ENCODE measurements at places on chromosomes 1 and 21. TPM values are rescaled to one million over a fixed set of nuclear protein-coding genes. Genes with fewer than 3 reads are reported as not detected.

The KDM5B gene
- 51.1 TPM for total RNA-seq

- no peaks in the 10 kb centered on the region for H3K36me3 ChIP-seq
- peak overlapping the region; percentile 26 for H3K27ac ChIP-seq
- no peaks in the 10 kb centered on the region for H3K27me3 ChIP-seq
- peaks cover 5% of the 10 kb centered on the region for H3K4me1 ChIP-seq
These were observed 111.8 kb upstream of the NBPF11 start for GRCh38 chr1:148263906-148264255.

The MASP2 gene
- not detected for total RNA-seq

- H3K27ac ChIP-seq: peak overlapping the region; percentile 94
- peaks cover 4% of the 10 kb centered on the region for H3K4me1 ChIP-seq
- no peaks in the 10 kb centered on the region for H3K27me3 ChIP-seq
- DNase-seq: peak; percentile 27
These were observed 22.7 kb upstream of the IFNGR2 start for GRCh38 chr21:33380483-33380998.

GRCh38 chr21:15742052-15742670, 12.4 kb downstream of the USP25 start:
- no peaks in the 10 kb centered on the region for H3K27me3 ChIP-seq
- no peaks in the 10 kb centered on the region for H3K36me3 ChIP-seq
- no peak overlapping the region for H3K27ac ChIP-seq
- H3K4me1 ChIP-seq: peaks cover 5% of the 10 kb centered on the region
- DNase-seq: no peak

GRCh38 chr1:49765034-49765433, 258.7 kb downstream of the AGBL4 start:
- no peak for DNase-seq
- H3K27me3 ChIP-seq: no peaks in the 10 kb centered on the region
- no peak overlapping the region for H3K27ac ChIP-seq
- no peaks in the 10 kb centered on the region for H3K36me3 ChIP-seq

DNA sequence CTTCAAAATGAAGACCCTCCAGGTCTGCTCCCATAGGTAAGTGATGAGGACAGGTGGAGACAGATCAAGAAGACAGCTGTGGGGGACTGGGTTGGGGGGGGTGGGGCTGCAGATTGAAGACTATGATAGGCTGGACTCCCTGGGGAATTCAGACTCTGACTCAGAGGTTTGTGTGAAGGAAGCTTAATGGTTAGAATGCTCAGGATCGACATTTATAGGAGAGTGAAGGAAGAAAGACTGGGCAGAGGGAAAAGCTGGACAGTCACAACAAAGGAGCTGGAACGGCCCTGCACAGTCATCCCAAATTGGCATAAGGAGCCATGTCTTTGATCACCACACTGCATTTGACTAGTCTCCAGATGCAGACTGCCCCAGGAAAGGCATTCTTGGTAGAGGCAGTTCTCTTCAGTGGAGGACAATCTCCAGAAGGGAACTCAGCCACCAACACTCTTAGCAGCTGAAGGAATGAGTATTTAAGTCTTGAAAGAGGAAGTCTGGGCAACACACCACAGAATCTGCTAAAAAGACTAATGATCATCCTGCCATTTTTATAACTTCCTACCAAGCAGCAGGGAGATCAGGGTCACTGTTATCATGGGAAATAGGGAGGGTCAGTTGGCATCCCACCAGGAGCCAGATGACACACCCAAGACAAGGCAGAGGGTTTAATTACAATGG, 120.0 kb upstream of the ZC3H11B start:
- no peak overlapping the region for H3K4me3 ChIP-seq
- H3K36me3 ChIP-seq: no peaks in the 10 kb centered on the region
- no peak overlapping the region for H3K27ac ChIP-seq
- H3K4me1 ChIP-seq: no peaks in the 10 kb centered on the region

DNA sequence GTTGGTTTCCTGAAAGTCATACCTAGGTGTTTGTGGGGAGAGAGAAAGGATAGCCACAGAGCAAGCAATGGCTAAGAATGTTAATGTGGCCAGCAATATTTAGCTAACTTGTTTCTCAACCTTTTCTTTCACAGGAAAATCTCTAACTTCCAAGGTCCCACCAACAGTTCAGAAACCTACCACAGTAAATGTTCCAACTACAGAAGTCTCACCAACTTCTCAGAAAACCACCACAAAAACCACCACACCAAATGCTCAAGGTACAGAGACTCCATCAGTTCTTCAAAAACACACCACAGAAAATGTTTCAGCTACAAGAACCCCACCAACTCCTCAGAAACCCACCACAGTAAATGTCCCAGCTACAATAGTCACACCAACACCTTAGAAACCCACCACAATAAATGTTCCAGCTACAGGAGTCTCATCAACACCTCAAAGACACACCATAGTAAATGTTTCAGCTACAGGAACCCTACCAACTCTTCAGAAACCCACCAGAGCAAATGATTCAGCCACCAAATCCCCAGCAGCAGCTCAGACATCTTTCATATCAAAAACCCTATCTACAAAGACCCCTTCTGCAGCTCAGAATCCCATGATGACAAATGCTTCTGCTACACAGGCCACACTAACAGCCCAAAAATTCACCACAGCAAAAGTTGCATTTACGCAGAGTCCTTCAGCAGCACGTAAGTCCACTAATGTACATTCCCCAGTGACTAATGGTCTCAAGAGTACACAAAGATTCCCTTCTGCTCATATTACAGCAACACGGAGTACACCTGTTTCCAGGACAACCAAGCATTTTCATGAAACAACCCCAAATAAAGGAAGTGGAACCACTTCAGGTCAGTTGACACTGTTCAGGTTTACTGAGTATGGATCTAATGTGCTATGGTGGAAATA, 15.3 kb downstream of the CD55 start:
- no peaks in the 10 kb centered on the region for H3K27me3 ChIP-seq
- no peaks in the 10 kb centered on the region for H3K4me1 ChIP-seq
- no peak overlapping the region for H3K4me3 ChIP-seq
- peaks cover 9% of the 10 kb centered on the region for H3K36me3 ChIP-seq

GRCh38 chr21:45506836-45507522, 35.3 kb downstream of the SLC19A1 start:
- H3K27ac ChIP-seq: no peak overlapping the region
- no peak overlapping the region for H3K4me3 ChIP-seq
- no peaks in the 10 kb centered on the region for H3K27me3 ChIP-seq
- H3K4me1 ChIP-seq: no peaks in the 10 kb centered on the region

DNA sequence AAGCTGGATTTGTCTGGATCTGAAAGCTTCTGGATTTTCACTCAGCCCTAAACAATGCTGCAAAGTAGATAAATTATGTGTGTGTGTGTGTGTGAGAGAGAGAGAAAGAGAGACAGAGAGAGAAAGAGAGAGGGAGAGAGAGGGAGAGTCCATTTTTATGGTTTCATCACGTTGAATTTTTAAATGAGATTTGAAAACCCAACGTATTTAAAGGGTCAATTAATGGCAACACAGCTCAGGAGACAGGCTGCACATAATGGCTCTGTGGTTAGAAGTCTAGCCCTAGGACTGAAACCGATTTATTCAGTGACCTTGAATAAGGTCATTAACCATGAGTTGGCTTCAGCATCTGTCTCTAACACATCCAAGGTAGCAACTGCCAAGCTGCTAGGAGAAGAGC, 35.3 kb upstream of the FMN2 start:
- no peak overlapping the region for H3K27ac ChIP-seq
- peak; percentile 4 for DNase-seq
- no peaks in the 10 kb centered on the region for H3K4me1 ChIP-seq
- no peaks in the 10 kb centered on the region for H3K27me3 ChIP-seq
- no peaks in the 10 kb centered on the region for H3K36me3 ChIP-seq
- H3K4me3 ChIP-seq: no peak overlapping the region

The RNU1-4 gene
- total RNA-seq: 3,134 TPM

DNA sequence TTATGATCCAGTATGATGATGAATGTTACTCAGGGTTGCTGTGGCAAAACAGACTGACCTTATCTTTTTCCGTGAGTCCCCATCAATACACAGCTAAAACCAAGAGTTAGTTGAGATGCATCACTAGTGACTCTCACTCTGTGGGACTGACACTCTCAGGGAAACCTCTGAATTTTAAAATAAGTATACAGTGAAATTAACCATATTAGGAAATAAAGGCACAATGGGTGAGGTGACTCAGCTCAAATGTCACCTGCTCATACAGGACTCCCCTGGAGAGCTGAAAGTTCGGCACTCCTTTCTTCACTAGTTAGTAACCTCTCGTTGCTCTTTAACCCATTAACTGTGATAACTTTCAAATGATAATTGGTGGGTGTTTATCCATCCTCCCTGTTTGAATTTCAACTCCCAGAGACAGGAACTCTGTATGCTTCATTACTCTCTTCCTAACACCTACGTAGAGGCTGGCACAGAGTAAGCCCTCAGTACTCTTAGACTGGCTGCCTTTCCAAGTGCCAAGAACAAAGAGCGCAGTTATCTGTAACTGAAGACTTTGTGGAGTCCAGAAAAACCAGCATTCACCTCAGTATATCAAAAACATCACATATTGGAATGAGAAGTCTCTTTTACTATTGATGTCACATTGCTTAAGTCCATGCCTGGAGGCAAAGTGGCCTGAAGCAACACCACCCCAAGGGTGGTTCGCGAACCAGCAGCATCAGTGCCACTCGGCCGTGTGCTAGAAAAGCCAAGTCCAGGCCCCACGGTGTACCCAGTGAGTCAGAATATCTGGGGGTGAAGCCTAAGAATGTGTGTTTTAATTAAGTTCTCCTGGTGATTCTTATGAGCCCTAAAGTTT, 91.1 kb downstream of the NIBAN1 start:
- no peaks in the 10 kb centered on the region for H3K36me3 ChIP-seq
- no peak for DNase-seq
- peaks cover 34% of the 10 kb centered on the region for H3K4me1 ChIP-seq
- no peaks in the 10 kb centered on the region for H3K27me3 ChIP-seq
- H3K4me3 ChIP-seq: no peak overlapping the region

The FAM43B gene
- 0.37 TPM for total RNA-seq

The S100A5 gene
- 0.31 TPM for total RNA-seq

DNA sequence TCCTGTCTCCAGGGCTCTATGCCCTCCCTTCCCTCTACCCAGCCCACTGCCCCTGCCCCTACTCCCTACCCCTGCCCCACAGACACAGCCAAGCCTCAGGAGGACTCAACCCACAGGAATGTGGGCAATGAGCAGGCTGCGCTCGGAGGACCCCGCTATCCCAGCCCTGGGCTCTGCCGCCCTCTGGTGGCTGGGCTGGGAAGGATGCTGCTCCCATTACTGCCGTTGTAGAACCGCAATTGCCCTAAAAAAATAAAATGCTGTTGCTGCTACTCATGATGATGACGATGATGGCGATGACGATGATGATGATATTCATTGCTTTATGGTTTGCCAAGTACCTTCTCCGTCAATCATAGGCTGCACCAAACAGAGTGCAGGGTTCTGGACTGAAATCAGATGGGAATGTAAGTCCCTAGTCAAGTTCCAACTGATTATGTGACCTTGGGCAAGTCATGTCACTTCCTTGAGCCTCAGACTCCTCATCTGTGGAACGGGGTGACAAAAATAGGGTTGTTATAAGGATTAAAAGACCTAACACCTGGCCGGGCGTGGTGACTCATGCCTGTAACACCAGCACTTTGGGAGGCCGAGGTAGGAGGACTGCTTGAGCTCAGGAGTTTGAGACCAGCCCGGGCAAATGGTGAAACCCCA, 24.6 kb downstream of the ARHGEF19 start:
- no peak overlapping the region for H3K4me3 ChIP-seq
- H3K36me3 ChIP-seq: no peaks in the 10 kb centered on the region
- no peaks in the 10 kb centered on the region for H3K27me3 ChIP-seq
- no peaks in the 10 kb centered on the region for H3K4me1 ChIP-seq
- DNase-seq: peak; percentile 74
- H3K27ac ChIP-seq: no peak overlapping the region

DNA sequence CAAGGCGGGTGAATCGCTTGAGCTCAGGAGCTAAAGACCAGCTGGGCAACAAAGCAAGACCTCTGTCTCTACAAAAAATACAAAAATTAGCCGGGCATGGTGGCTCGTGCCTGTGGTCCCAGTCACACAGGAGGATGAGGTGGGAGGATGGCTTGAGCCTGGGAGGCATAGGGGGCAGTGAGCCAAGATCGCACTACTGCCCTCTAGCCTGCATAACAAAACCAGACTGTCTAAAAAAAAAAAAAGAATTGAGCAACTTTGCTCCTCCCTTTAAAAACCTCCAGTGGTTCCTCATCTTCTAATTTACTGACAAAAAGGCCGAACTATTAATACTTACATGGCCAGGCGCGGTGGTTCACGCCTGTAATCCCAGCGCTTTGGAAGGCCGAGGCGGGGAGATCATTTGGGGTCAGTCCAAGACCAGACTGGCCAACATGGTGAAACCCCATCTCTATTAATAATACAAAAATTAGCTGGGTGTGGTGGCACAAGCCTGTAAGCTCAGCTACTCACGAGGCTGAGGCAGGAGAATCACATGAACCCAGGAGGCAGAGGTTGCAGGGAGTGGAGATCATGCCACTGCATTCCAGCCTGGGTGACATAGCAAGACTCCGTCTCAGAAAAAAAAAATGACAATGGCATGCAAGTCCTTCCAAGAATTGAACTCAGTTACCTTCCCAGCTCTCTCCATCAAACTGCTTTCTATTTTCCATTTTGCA, 4.4 kb downstream of the ACBD3 start:
- peaks cover 5% of the 10 kb centered on the region for H3K4me1 ChIP-seq
- H3K4me3 ChIP-seq: no peak overlapping the region
- peak; percentile 33 for DNase-seq
- no peaks in the 10 kb centered on the region for H3K36me3 ChIP-seq

- H3K27ac ChIP-seq: no peak overlapping the region
- H3K36me3 ChIP-seq: no peaks in the 10 kb centered on the region
- no peak overlapping the region for H3K4me3 ChIP-seq
- peaks cover 2% of the 10 kb centered on the region for H3K27me3 ChIP-seq
These were observed 9.2 kb downstream of the RAP1GAP start for GRCh38 chr1:21659924-21660326.

- no peak overlapping the region for H3K27ac ChIP-seq
- no peaks in the 10 kb centered on the region for H3K27me3 ChIP-seq
- DNase-seq: no peak
These were observed 44.0 kb downstream of the GPR161 start for GRCh38 chr1:168092566-168093355.

GRCh38 chr1:245458761-245459174, 304.0 kb downstream of the KIF26B start:
- H3K4me1 ChIP-seq: no peaks in the 10 kb centered on the region
- no peak for DNase-seq
- no peaks in the 10 kb centered on the region for H3K36me3 ChIP-seq
- H3K27me3 ChIP-seq: no peaks in the 10 kb centered on the region

- DNase-seq: no peak
- no peaks in the 10 kb centered on the region for H3K27me3 ChIP-seq
- H3K27ac ChIP-seq: no peak overlapping the region
- H3K4me1 ChIP-seq: peaks cover 16% of the 10 kb centered on the region
- H3K4me3 ChIP-seq: no peak overlapping the region
These were observed 791 bp upstream of the STX6 start for GRCh38 chr1:181023265-181024057.
